Choroid plexus epithelial cell (primary cell): ENCODE measurements at places on chromosomes 5 and 9.
A peak's percentile ranks its signal among the peaks of the same experiment; 100 is the strongest.

DNA sequence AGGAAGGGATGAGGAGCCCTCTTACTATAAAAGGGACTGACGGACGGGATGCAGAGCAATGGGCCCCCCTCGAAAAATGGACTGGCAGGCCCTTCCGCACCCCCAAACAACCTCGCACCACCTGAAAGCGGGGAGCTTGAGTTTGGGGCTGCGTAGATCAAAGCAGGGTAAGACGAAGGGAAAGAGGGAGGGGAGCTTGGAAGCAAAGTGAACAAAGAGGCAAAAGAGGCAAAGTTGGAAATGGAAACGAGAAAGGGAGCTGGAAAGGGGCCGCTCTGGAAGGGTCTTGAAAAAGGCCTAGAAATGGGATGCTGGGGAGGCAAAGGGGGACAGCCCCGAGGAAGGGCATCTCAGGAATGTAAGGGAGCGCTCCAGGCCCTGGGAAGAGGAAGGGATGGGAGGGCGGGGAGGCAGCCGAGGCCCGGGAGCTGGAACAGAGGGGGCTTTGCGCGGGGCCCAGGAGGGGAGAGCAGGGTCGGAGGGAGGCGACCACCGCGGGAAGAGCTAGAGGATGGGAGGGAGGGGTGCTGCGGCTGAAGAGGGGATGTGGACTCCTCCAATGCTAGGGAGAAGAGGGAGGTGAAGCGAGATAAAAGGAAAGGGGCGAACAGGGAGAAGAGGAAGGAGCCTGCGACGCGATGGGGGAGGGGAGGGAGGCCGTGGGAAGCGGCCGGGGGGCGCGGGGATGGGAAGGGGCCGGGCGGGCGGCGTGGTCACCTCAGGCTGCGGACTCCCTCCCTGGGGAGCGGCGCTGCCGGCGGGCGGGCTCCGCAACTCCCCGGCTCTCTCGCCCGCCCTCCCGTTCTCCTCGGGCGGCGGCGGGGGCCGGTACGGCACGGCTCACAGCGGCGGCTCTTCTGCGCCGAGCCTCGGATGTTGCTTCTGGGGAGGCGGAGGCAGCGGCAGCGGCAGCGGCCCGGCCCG is 577 bp downstream of the RNF145 start:
- no peak for DNase-seq

DNA sequence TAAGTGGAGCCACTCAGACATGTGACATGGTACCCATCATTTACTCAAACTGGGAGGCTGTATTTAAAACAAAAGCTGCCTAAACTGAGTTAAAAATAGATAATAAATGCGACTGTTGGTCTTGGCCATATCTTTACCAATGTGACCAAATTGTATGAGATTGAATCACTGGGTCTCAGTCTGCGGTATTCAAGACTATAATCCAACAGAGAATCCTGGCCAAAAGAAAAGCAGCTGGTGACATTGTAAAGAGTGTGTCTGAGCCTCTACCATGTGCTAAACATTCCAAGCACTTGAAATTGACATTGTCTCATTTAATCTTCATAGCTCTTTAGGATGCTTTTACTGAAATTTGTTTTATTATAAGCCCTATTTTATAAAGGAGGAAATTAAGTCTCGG is 282.6 kb downstream of the ZNF608 start:
- DNase-seq: no peak

- DNase-seq: no peak
Observed at GRCh38 chr9:121344184-121344583, 25.9 kb downstream of the STOM start.

DNA sequence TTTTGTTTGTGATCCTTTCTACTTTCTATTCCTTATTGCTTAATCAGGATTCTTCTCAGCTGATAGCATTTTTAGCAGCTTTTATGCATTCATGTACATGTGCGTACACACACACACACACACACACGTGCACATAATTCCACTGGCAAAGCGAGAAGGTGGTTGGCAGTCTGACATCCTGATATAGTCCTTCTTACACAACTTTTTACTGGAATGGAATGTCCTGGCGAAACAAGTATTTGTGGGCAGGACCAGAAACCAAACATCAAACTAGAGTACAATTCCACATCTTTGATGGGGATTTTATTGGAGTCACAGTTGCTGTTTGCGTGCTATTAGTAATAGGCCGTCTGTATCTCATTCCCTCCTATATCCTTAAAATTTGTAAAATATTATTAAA is 356.5 kb downstream of the CCDC171 start:
- DNase-seq: peak; percentile 88

GRCh38 chr5:140324041-140324600 is 21.2 kb upstream of the PFDN1 start:
- DNase-seq: peak; percentile 22

GRCh38 chr5:176776141-176776865 is 34.1 kb upstream of the UNC5A start:
- no peak for DNase-seq

- DNase-seq: no peak
Observed at GRCh38 chr5:170509348-170509660, 5.5 kb downstream of the KCNIP1 start.

- DNase-seq: no peak
Observed at GRCh38 chr5:159833846-159834245, 82.4 kb upstream of the ADRA1B start.

GRCh38 chr9:108496846-108497245 is 358.9 kb downstream of the ACTL7B start:
- DNase-seq: no peak

GRCh38 chr9:90855208-90855902 is 53.7 kb downstream of the SYK start:
- DNase-seq: no peak

- DNase-seq: no peak
Observed at GRCh38 chr5:166062719-166063118, 2228.7 kb upstream of the WWC1 start.

DNA sequence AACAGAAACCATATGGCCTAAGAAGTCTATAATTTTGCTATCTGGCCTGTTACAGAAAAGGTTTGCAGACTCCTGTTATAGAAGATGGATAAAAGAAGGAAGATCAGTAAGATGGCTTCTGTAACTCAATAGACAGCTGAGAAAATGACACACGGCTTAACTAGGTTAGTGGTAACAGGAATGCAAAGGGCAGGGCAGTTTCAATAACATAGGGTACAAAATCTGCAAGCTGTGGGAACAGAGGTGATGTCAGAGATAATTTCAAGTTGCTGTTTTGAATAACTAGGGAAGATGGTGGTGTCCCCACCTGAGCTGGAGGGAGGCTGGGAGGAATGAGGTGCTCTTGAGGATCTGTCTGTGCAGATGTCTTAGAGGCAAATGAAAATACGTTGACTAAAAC is 106.5 kb downstream of the GLIS3 start:
- peak; percentile 30 for DNase-seq

GRCh38 chr5:97840643-97841042 is 657.6 kb upstream of the RIOK2 start:
- DNase-seq: no peak

DNA sequence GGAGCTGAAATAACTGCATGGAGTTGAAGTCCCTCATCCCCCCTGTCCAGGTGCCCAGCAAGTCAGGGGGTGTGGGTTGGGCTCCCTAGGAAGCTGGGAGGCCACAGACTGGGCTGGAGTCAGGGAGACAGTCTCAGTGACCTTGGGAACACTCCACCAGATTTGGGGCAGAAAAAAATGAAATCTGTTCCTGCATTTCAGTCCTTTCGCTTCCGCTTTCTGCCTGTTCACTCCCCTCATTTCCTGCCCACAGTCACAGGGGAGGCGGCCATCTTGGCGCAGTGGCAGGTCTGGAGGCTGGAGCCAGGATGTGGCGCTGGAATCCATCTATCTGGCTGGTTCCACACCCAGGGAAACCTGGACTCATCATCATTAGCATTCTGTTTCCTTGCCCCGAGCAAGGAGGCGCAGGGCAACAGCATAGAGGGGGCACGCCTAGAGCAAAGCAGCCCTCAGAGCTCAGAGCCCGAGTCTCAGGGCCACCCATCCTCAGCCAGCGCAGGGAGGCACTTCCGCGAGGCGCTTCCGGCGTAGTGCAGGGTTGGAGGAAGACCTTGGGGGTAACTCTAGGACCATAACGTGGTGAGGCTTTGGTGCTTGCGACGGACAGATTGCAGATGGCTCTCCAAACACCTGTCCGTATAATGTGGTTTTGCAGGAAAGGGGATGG is 86.2 kb upstream of the HSPA9 start:
- DNase-seq: no peak

DNA sequence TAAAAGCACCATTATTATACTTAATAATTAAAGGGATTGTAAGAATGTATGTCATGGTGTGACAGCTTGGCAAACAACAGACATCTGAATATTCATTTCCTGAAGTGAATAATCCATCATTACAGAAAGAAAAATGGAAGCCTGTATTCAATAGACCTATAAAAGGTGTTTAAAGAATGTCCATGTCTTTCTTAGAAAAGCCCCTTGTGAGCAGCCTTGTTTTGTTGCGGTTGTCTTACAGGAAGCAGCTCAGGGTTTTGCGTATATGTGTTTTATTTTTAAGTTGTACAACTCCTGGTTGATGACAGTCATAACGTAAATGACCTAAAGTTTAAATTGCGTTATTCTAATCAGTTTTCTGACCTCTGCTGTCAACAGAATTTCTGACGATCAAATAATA is 53.8 kb downstream of the CAST start:
- no peak for DNase-seq

- DNase-seq: no peak
Observed at GRCh38 chr5:13251623-13252376, 692.7 kb downstream of the DNAH5 start.
